ENCODE measurements at places on chromosomes 12 and 14.
A peak's percentile ranks its signal among the peaks of the same experiment; 100 is the strongest.

DNA sequence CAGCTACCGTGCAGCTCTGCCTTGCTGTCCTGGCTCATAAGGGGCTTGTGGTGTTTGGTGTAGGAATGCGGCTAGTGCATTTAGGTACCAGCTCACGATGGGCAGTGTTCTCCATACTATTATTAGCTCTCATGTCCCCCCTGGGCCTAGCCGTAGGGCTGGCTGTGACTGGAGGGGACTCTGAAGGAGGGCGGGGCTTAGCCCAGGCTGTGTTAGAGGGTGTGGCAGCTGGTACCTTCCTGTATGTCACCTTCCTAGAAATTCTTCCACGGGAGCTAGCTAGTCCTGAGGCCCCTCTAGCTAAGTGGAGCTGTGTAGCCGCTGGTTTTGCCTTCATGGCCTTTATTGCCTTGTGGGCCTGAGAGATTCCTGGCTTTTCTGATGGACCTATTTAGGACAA, 2.1 kb downstream of the SLC39A2 start:
- no peak for DNase-seq

- no peak for DNase-seq
Observed at GRCh38 chr12:114384739-114385138, 21.2 kb downstream of the TBX5 start.

- DNase-seq, result no peak
Observed at GRCh38 chr12:4506870-4507269, 31.8 kb upstream of the RAD51AP1 start.

DNA sequence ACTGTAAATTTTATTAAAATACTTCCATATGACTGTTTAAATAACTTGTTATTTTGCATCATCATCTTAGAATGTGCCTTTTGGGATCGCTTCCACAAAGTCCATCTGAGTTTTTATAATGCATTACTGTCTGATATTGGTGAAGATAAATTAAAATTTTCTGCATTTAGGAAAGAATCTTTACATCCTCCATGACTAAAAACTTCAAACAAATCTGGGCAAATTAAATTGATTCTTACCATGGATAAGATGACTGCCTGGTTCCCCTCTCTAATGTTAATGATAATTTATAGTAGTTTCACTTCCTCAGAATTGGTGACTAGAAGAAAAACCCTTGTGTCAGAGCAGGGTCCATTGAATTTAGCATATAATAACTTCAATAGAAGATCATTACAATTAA, 94.7 kb upstream of the SLC38A4 start:
- no peak for DNase-seq

DNA sequence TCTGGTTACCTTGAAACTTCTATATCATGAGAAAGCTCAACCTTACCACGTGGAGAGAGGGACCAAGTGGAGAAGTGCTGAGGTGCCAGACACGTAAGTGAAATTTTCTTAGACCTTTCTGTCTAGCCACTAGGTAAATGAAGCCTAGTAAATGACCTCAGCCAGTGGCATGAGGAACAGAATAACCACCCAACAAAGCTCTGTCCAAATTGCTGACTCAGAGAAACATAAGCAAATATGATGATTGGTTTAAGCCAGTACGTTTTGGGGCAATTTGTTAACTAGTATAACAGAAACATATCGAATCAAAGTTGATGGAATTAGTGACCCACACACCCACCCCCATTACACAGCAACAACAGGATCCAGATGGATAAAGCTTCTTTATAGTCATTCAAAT, 75.2 kb upstream of the MAX start:
- DNase-seq, result no peak

DNA sequence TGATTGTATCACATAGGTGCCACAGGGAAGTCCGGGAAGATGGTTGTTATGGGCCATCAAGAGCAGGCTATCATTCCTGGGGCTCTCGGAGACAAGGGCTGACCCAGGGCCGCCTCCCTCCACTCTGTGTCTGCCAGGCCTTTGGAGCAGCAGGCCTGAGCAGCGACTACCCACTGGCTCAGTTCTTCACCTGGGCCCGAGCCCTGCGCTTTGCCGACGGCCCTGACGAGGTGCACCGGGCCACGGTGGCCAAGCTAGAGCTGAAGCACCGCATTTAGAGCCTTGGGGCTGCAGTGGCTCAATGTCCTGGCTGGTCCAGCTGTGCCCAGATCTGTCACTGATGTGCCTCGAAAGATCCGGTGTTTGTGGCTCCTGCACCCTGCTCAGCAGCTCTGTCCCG, 10.5 kb upstream of the ALDH2 start:
- DNase-seq, result no peak

DNA sequence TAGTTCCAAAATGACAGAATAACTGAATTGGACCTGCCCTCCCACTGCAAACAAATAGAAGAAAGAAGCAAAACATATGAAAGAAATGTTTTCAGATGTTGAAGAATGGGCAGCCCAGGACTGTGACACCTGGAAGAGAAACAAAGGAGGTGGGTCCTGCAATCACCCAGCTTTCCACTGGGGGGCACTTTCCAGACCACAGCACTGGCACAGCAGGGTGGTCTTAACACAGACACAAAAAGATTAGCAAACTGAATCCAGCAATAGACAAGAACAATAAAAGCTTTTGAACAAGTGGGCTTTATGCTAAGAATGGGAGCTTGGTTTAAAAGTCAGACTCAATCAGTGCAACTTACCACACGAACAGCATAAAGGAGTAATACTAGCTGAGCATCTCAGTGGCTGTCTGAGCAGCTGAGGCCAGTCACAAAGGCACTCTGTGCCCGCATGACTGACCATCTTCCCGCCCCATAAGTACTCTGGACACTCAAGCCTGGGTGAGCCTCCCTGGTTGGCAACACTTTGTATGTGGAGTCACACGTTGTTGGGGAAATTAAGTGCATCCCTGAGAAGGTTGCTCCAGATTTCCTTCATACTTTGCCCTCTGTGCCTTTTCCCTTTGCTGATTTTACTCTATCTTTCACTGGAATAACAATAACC, 27.7 kb downstream of the JKAMP start:
- DNase-seq, result peak; percentile 65

GRCh38 chr12:106866426-106867080, 89.2 kb upstream of the TMEM263 start:
- DNase-seq, result no peak

- no peak for DNase-seq
Observed at GRCh38 chr14:38108681-38109080, 99.0 kb upstream of the SSTR1 start.

DNA sequence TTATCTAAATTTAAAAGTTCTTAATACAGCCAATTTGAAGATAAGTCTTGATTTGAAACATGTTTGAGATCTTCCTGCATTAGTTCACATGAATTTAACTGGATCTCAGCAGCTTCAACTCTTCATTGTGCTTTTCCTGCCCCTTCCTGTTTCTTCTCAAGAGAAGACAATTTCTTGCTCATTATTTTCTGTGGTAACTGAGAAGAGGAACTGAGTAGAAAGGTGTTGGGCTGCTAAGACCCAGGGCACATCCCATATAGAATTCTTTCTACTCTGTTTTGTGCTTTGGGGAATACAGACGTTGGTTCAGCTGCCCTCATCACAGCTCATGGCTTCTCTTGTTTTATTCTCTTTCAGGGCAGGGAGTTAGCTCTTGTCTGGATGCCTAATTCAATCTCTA, 110.2 kb downstream of the SNAPC1 start:
- DNase-seq, result no peak

DNA sequence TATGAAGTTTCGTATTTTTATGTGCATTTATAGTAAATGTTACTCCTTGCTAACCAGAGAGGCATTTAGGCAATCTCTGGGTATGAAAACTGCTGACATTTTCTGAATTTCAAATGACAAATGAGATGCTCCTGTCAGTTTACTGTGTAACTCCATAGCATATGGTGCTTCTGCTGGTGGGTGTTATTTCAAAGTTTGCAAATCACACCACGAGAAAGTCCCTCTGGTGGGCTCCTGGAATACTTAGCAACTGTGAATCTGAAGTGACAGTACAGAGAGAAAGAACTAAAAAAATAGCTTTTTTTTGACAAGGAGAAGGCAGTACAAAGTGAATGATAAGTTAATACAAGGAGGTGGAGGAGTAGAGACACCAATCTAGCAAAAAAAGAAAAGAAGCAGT, 161.5 kb downstream of the DERA start:
- no peak for DNase-seq

DNA sequence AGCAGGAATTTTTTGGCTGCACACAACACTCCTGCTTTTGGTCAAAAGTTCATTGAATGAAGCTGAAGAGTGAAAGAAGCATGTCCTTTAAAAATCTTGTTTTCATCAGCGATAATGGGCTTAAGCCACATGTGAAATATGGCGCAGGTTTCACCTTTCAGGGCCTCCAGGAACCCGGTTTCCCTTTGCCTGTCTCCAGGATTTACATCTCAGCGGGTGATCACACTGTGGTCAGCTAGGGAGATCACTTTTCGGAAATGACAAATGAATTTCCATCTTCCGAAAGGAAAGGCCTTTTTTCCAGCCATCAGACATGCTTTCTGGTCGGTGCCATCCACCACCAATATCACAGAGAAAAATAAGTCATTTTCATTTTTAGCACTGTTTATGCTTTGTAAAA, 727.1 kb upstream of the TBX3 start:
- DNase-seq, result peak; percentile 87

DNA sequence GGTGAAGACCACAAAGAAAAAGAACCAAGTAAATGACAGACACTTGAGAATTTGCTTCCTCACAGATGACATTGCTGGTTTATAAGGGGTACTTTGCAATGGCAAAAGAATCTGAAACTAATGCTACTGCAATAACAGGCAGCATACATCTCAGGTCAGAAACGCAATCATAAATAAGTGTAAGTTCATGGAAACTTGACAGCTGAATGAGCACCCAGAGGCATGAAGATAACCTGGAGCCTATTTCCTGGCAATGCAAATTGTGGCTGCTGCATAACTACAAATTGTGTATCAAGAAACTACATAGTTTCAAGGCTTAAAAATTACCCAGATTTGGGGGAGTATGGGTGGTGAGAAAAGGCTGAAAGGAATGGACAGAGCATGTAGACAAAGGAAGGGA, 8.5 kb upstream of the MYO1A start:
- DNase-seq, result no peak

DNA sequence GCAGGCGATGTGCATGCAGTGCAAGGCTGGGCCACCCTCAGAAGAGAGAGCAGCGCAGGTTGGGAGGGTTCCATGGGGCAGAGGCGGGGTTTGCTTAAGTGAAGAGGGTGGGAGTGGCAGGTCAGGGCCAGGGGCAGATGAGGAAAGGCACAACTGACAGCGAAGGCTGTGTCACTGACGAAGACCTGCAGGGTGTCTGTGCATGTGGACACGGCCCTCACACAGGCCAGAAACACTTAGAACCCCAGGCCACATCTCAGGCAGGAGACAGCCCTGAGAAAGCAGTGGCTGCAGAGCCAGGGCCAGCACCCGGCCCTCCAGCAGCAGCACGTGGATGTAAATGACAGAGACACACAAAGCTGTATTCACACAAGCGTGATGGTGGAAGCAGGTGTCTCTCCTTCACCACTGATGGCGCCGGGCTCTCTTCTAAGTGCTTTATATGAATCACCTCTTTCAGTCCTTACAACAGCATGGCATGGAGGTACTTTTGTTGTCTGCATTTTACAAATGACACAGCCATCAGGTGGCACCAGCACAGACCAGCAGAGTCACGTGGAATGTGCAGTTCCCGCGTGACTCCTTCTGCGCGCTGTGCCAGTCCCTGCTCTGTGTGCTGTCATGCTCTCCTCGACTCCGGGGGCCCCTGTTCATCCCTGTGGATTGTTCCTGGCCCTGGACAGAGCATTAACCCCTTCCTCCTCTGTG, 54.6 kb downstream of the TSPAN11 start:
- no peak for DNase-seq

DNA sequence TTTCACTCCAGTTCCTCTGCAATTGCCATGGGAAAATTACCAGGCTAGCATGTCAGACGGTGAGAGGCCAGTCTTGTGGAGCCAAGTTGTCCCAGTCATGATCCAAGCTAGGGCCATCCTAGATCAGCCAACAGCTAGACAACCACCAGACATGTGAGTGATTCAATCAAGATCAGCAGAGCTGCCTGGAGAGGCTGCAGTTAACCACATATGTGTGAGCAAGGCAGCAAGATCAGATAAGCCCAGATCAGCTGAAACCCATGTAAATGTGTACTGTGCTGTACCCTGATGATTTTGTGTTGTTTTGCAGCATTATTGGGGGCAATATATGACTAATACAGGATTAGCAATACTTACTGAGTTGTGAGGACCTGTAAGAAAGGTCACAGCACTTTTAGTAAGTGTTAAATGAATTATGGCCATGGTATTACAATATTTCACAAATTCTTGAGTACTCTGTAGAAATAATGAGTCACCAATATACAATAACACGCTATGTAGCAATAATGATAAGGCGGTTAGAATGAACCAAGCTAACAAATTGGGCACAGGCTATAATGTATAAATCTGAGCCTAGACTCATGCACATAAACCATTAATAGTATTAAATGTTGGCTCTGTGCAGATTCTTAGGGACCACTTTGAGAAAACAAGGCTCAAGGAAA, 91.4 kb downstream of the SUDS3 start:
- no peak for DNase-seq

GRCh38 chr12:121996050-121996944, 25.4 kb upstream of the BCL7A start:
- peak; percentile 52 for DNase-seq

DNA sequence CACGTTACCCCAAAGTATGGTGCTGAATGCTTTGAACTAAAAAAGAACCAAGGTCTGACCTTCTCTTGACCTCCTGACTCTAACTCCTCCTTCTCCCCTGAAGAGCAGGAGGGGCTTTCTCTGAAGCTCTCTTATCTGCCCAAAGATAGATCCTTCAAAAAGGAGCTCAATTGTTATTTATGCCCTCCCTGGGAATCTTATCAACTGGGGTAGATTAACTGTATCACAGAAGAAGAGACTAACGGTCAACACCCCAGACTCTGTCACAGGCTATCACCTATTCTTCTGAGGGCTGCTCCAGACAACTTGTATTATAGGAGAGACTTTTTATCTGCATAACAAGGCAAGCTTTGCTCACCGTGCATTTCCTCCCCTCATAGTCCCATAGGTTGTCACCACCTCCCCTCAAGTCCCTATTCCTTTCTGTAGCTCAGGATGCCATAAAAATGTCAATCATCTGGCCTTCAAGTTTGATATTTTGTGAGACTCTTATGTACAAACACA, 86.6 kb downstream of the PAPLN start:
- DNase-seq, result peak; percentile 94

DNA sequence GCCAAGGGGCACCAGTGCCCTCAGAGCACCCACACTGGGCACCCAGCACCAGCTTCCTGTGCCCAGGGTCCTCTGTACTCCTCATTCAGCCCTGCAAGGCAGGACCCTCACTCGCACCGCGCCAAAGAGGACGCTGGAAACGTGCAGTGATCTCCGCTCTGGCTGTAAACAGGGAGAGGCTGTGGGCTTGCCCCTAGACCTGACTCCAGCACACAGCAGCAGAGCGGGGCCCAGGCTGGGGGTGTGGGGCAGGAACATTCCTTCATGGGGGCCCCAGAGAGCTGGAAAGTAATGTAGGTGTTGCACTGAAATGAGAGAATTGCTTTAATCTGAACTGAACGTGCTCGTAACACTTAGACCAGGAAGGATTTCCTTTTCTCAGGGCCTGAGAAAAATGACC, 5.0 kb upstream of the BRF1 start:
- no peak for DNase-seq

- DNase-seq, result peak; percentile 63
Observed at GRCh38 chr12:7872566-7873319, at the start of gene SLC2A14. TSS of gene SLC2A14 (minus strand) at chr12:7872915. CDS start at chr12:7869880, 3,035 bp downstream.
